ENCODE measurements at places on chromosomes 3 and 15.
A peak's percentile ranks its signal among the peaks of the same experiment; 100 is the strongest.

- DNase-seq: no peak
These were observed 723.8 kb downstream of the MECOM start for GRCh38 chr3:168939651-168940238.

- no peak for DNase-seq
These were observed 195.2 kb downstream of the CADPS start for GRCh38 chr3:62679988-62680387.

GRCh38 chr3:55782807-55783206, 295.7 kb upstream of the WNT5A start:
- no peak for DNase-seq

DNA sequence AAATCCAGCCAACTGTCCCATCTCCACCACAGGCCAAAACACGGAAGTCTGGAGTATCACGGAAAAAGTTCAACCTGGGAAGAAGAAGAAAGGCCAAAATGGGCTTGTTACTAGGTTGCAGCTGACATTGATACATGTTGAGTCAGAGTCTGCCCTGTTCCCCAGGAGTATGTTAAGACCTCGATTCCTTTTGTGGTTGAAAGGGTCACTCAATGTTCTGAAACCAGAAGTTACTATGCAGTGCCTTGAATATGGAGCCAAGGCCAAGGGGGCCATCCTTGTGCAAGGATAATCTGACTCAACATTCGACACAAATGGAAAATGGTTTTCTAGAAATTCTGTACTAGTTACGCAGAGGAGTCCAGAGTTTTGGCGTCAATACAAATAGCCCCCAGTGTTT, 104.2 kb downstream of the DGKG start:
- no peak for DNase-seq

DNA sequence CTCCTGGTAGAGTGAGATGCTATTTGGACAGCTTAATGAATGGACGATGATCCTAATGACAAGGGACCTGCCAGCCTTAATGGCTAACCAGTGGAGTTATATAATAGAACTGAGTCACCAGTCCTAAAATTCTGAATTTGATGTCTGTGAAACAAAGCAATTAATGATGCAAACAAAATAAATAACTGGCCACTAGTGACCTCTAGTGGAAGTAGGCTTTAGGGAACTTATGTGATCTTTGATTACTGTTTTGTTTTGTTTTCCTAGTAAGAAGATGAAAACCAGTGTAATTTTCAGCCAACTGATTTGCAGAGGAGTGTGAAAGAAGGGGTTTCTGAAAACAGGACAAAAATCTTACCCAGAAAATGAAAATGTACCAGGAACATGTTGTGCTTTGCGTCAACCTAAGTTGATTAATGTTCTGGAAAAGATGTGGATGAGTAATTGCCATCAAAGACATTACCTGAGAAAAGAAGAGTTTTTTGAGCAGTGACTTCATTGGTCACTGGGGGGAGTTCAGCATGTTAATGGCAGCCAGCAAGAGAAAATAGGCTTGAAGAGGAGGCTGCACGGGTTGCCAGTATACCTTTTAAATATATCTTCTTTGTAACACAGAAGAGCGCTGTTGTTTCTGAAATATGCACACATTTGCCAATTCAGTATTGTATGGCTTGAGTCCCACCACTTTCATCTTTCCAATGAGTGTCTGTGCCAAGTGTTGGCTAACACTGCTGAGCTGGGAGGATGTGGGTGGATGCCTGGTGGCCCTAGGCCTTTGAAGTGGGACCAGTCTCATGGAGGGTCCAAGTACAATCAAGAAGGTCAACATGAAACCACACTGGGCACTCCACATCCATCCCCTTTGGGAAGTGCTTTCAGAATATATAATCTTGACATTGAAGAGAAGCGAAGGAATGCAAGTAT, 9.3 kb downstream of the VEPH1 start:
- DNase-seq: peak; percentile 64

GRCh38 chr15:78663703-78664102, 22.7 kb upstream of the CHRNB4 start:
- no peak for DNase-seq

DNA sequence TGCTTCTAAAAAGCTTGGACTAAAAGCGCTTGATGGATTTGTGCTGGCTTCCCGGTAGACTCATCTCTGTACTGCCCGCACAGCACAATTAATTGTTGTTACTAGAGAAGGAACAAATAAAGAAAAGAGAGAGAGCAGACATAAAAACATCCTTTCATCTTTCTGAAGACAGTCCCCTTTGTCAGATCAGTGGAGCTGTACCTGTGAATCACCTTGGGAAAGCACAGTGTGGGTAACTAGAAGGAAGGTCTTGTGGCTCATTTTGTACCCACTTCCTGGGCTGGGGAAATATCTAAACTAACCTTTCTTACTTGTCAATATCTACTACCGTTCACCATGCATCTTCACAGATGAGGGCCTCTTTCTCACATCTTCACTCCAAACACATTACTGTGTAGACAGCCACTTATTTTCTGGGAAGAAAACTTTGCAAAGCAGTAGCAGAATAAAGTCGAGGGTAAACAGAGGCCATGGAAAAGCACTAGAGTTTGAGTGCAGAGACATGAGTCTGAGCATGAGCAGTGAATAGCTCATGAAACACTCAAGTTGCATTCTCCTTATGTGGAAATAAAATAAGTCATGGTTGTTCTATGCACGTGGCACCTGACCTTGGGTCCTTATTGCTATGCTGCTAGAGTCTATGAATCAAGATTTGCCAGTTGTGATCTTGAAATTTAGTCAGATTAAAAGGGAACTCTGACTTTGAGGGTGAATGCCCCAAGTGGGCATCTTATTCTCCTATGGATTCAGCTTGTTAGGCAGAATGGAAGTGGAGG, 169.3 kb downstream of the LPP start:
- DNase-seq: no peak

DNA sequence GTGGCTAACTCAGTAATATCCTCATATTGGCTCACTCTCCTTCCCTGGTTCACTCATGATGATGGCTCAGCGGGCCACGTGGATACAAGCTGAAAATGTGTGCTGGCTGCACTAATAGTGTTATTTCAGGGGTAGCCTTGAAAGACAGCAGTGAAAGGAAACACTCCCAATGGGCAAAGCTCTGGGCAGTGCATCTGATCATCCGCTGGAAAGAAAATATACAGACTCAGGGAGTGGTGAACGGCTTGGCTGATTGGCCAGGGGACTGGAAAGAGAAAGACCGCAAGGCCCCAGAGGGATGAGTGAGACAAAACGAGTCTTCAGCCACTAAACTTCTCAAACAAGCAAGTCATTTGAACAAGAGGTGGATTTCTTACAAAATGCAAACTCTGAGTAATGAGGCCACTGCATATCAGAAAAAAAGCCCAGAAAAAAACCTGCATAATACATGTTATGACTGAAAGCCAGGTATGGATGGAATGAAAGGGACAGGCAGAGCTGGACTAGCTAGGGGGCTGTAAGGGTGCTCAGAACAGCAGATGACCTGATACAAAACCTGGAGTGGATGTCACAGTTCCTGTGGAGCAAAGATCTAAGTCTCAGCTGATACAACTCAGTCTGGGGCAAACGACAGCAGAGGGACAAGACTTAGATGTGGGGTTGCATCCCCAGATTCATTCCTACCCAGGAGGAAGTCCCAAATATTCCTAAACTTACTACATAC, 33.3 kb downstream of the CMTM6 start:
- DNase-seq: no peak

DNA sequence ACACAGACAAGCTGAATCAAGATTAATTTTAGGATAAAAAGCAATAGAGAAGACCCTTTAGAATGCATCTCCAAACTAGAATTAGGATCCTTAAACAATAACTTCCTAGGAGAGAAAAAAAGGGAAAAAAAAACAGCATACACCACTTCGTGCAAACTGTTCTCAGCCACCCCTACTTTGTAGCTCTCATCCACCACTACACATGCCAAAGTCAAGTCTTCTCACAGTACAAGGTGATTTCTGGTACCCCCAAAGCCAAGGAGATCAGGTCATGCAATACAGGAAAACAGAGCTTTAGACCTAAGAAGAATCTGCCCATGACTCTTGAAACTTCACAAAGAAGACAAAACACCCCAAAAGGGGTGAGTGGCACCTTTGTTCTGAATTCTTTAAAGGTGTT, 166.9 kb downstream of the SUCNR1 start:
- DNase-seq: no peak

- DNase-seq: no peak
These were observed 123.1 kb upstream of the BHLHE40 start for GRCh38 chr3:4856136-4856535.

- DNase-seq: no peak
These were observed 71.2 kb downstream of the ITGA11 start for GRCh38 chr15:68360721-68361120.
